Activated T-helper 17 cell treated with anti-CD3 and anti-CD28 coated beads, Interleukin-2, amount 50 U/mL, for 72 hours (primary cell): ENCODE measurements at places on chromosomes 2 and 18. TPM values are rescaled to one million over a fixed set of nuclear protein-coding genes. Genes with fewer than 3 reads are reported as not detected.
A peak's percentile ranks its signal among the peaks of the same experiment; 100 is the strongest.

- no peak for ATAC-seq
These were observed 26.1 kb upstream of the SEMA4C start for GRCh38 chr2:96895746-96896651.

DNA sequence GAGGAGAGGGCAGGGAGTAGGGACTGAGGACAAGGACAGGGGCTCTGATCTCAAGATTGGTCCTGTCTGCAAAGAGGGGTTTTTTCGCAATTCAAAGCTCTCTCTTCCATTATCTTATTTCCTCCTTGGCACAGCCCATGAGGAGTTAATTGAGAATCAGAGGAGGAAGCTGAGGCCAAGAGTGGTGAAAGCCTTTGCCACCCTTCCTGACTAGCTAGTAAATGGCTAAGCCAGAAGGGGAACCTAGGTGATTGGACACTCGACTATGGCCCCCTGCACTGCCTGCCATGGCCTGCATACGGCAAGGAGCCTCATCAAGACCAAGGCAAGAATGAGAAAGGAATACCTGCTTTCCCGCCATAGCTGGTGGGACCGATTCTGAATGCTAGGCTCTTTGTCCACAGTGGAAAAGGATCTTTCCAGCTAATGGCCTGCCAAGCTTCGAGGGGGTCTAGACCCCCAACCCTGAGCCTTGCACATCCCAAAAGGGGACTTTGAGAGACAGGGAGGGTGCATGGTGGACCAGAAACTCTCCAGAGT, 237.9 kb downstream of the HAUS1 start:
- no peak for ATAC-seq

DNA sequence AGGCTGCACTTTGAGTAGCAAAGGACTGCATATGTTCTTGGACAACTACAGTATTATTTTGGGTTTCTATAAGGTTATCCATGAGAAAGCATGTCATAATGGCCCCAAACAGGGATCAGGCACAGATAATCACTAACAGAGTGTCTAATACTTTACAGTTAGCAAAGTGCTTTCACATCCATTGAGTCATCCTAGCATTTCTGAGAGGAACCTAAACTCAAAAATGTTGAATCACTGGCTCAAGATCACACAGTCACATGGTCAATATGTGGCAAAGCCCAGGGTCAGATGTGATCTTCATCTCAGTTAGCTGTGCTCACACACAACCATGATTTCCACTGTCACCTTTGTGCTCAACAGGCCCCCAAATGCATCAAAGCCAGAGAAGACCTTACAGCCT, 156.1 kb upstream of the VRK2 start:
- ATAC-seq = peak; percentile 45

DNA sequence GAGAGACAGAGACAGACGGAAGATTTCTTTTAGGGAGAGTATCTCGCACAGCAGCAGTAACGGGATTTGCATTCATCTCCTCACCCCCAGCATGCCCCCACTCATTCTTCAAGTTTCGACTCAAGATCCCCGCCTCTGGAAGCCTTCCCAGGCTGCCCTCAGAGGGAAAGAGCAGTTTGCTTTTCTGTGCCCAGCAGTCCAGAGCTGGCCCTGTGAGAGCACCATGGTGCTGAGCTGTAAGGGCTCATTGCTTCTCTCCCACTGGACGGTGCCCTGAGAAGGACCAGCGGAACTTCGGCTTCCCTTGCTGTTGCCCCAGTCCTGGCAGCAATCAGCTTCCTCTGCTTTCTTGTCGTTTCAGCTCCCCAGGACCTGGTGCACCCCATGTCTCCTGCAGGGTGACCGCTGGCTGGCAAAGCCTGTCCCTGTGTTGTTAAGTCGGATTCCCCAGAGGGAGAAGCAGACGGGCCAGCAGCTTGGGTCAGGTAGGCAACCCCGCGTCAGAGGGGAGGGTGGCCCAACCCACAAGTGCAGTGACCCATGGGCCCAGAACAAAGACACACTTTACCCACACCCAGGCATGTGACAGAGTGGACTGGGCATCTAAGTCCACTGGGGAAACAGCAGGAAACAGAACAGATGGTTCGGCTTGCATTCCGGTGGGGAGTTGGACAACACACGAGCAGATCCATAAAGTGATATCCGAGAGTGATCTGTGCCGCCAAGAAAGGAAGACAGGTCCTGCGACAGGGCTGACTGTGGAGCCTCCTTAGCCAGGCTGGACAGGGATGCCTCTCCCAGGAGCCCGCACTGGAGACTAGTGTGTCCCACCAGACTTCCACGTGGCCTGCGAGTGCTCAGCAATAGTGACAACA, 36.6 kb downstream of the TMEM177 start:
- ATAC-seq = no peak

DNA sequence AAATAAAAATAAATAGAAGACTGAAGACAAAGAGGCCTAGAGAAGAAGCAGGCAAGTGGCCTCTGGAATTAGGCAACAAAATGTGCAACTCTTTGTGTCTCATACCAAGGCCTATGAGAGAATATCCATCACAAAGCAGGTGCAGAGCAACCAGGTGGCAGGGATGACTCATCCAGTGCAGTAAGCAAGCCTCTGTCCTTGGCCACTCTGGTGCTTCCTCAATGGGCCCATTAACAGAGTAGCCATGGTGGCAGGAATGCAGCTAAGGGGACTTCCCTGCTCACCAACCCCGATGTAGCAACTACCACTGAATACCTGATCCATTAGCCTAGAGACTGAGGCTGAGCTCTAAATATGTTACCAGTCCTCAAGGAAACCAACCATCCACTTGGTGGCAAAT, 11.0 kb upstream of the EPG5 start:
- no peak for ATAC-seq

Gene C2orf92
- total RNA-seq = 12.0 TPM

Gene PTPRM
- 24.5 TPM for total RNA-seq

Gene UGT1A5
- total RNA-seq = not detected

Gene LIMS3
- 2.8 TPM for total RNA-seq

Gene GFPT1
- total RNA-seq = 32.7 TPM

Gene MGAT4A
- 99.0 TPM for total RNA-seq

Gene ASB1
- 35.3 TPM for total RNA-seq

Gene DUSP11
- total RNA-seq = 41.0 TPM

Gene RSAD2
- total RNA-seq = 2.8 TPM
